MM.1S (cell line): ENCODE measurements at places on chromosomes 1 and 21.

DNA sequence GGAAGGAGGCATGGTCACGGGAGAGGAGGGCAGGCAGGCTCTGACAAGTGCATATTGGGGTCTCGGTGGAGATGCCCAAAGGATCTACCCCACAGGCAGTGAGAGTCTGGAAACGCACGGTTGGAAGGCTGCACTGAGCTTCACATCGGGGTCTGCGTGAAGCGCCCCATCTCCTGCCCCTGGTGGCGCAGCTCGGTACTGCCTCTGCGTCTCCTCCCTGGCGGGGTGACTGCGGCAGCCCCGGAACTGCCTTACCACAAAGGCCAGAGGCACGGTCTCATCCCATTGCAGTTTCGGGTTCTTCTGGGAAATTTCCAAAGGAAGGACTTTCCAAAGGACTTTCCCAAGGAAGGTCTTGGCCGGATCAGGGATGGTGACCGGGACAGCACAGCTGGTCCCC is 69.2 kb upstream of the AJAP1 start:
- peak; percentile 31 for DNase-seq
- no peak overlapping the region for H3K4me3 ChIP-seq
- peaks cover 90% of the 10 kb centered on the region for H3K27me3 ChIP-seq
- no peak overlapping the region for H3K27ac ChIP-seq
- H3K36me3 ChIP-seq, result no peaks in the 10 kb centered on the region
- H3K4me1 ChIP-seq, result no peaks in the 10 kb centered on the region

DNA sequence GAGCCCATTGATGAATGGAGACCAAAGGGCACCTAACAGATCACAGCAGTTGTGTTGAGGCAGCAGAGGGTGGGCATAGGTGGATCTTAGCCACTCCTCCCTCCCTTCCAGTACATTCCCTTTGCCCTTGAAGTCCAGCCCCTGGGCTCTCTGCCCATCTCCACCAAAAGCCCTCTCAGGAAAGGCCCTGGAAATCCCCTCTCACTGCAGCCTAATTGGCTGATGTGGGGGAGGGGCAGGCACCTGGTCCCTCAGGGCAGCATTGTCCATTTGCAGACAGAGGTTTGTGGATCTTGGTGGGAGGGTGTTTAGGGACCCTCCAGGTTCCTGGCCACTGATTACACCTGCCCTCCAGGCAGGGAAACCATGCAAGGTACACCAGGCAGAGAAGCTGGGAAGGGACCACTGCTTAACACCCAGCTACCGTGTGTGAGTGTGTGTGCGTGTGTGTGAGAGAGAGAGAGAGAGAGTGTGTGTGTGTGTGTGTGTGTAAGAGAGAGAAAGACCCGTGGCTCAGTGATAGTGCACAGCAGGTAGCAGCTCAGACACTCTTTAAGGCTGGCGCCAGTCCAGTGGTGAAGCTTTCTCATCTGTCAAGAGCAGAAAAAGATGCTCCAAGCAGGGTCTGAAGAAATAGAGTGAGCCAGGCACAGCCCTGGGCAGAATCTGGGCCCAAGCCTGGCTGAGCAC is 71.1 kb downstream of the MATN1 start:
- H3K27me3 ChIP-seq, result peaks cover 51% of the 10 kb centered on the region
- H3K4me3 ChIP-seq, result no peak overlapping the region
- no peaks in the 10 kb centered on the region for H3K36me3 ChIP-seq
- H3K27ac ChIP-seq, result no peak overlapping the region

GRCh38 chr1:36285443-36286101 is 20.6 kb upstream of the SH3D21 start:
- DNase-seq, result peak; percentile 87
- H3K27ac ChIP-seq, result no peak overlapping the region
- H3K4me1 ChIP-seq, result peaks cover 7% of the 10 kb centered on the region
- H3K4me3 ChIP-seq, result no peak overlapping the region

DNA sequence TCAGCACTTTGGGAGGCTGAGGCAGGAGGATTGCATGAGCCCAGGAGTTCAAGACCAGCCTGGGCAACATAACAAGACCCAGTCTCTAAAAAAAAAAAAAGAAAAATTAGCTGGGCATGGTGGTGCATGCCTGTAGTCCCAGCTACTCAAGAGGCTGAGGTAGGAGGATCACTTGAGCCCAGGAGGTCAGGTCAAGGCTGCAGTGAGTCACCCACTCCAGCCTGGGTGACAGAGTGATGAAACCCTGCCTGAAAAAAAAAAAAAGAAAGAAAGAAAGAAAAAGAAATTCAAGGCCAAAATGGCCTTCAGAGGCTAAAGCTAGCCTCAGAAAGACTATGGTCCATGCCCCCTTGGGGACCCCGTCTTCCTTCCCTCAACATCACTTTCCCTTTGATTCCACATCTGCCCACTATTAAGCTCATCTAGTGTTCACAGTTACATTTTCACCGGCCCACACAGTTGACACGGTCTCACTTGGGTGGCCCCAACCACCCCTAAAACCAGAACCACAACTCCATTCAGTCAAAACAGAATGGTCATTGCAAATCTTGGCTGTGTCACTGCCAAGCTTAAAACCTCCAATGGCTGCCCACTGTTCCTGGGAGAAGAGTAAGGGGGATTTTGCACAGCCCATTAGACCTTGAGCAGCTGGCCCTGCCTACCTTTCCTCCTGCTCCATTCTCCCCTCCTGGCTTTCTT is 2.1 kb upstream of the CAPN8 start:
- no peaks in the 10 kb centered on the region for H3K36me3 ChIP-seq
- DNase-seq, result no peak
- H3K4me1 ChIP-seq, result no peaks in the 10 kb centered on the region
- H3K4me3 ChIP-seq, result no peak overlapping the region
- H3K27ac ChIP-seq, result no peak overlapping the region

DNA sequence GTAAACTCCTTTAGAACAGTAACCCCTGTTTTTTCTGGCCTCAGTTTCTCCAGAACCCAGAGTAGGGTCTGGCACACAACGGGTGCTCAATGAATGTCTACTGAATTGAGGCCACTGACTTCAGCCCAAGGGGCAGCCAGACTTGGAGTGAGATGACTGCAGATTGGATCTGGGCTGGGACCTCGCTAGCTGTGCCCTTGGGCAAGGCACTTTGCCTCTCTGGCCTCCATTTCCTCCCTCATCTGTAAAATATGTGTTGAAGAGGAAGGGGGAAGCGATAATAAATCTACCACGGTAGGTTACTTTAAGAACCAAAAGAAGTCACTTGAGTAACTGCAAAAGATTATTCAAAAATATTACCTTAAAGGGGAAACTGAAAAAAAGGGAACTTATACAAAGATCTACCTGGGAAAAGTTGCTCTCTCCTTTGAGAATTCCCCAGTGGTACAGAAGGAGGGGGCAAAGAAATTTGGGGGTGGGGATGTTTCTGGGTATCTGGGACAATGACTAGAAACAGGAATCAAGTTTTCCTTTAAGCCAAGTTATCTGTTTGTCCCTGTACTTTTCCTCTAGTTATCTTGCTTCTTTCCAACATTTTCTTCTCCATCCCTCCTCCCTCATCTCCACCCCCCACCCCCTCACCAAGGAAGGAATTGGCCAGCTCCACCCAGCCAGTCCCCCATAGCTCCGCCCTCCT is 394 bp upstream of the GRHL3 start:
- no peaks in the 10 kb centered on the region for H3K36me3 ChIP-seq
- H3K27ac ChIP-seq, result peak overlapping the region; percentile 97; the same call in 1 of the 2 replicates
- H3K27me3 ChIP-seq, result no peaks in the 10 kb centered on the region

DNA sequence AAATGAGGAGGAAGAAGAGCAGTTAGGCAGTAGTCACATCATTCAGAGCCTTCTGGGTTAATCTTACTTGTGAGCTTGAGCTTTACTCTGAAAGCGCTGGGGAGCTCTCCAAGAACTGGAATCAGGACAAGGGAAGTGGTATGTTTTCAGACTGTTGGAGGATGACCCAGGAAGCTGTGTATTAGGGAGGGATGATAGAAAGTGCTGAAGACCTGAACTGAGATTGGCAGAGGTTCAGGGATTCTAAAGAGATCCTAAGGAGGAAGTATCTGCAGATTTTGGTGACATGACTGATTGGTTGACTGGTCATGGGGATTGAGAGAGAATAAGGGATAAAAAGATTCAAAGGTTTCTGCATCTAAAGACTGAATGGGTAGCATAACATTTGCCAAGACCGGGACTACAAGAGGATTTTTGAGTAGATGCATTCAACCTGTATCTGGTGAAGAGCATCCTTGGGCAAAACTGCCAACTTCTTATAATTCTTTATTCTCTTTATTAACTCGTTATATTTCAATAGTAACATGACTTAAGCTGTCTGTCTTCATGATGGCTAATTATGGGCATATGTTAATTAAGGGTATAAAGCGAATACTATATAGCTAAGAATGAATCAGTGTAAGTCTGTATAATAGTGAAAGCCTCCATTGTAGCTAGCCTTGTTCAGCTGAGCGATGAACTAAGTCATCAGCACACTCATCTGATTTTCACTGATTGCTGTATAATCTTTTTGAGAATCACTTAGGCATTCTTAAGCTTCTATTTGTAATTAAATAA is 41.8 kb downstream of the XCL1 start:
- H3K27ac ChIP-seq, result no peak overlapping the region
- H3K4me3 ChIP-seq, result no peak overlapping the region
- H3K36me3 ChIP-seq, result no peaks in the 10 kb centered on the region
- no peak for DNase-seq
- no peaks in the 10 kb centered on the region for H3K27me3 ChIP-seq

DNA sequence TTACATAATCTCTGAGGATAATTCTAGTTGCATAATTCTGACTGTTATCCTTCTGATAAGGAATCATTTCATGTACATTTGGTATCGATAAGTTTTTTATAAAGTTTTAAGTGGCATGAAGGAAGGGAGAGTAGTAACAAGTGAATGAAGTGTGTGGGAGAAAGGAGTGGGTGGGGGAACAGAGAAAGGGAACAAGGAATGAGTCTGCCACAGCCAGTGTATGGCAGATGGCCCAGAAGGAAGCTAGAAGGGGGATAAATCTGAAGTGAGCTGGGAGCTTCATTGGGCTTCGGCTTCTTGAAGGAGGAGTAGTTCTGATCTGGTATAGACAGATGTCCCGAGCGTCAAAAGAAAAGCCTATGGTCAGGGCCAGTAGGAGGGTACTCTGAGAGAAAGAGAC is 18.6 kb downstream of the ZBTB40 start:
- H3K27ac ChIP-seq, result no peak overlapping the region
- H3K36me3 ChIP-seq, result no peaks in the 10 kb centered on the region
- no peaks in the 10 kb centered on the region for H3K4me1 ChIP-seq
- H3K4me3 ChIP-seq, result no peak overlapping the region

DNA sequence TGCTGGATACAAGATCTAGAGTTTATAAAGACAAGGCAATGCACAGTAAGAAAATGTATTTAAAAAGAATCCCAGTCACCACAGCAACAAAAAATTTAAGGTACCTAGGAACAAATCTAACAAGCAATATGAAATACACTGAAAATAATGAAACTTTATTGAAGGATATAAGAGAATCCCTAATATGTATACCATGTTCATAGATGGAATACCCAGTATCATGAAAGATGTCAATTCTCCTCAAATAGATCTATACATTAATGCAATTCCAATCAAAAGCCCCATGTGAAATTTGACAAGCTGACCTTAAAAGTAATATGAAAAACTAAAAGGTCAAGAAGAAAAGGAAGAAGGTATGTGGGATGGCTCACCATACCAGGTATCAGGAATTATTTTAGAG is 109.2 kb downstream of the COQ8A start:
- no peaks in the 10 kb centered on the region for H3K4me1 ChIP-seq
- H3K4me3 ChIP-seq, result no peak overlapping the region
- DNase-seq, result no peak
